ENCODE measurements at places on chromosomes 13 and 19.

- no peak for DNase-seq
Measured at GRCh38 chr13:105452895-105453294, 1082.6 kb downstream of the EFNB2 start.

DNA sequence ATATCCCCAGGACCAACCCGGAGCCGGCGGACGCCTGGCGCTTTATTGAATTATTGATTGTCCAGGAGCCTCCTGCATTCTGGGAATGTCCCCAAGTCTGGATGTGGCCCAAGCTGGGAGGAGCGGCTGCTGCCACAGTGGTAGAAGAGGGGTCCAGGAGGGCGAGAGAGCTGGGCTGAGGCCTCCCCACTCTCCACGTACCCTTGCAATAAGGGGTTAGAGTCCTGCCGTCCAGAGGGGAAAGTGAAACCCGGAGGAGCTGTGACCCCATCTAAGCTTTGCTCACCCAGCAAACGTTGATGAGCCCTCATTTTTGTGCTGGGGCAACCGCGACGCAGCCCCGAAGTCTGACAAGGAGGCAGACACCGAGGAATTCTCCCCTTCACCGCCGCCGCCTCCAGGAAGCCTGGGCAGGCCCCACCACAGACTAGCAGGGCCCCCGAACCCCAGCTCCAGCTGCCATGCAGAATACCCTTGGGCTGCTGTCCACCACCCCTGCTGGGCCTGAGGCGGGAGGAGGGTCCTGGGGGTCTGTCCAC, 1.4 kb upstream of the C2CD4C start:
- DNase-seq, result peak; percentile 71

- no peak for DNase-seq
Measured at GRCh38 chr19:43438291-43439031, 23.8 kb downstream of the TEX101 start.

- no peak for DNase-seq
Measured at GRCh38 chr13:78168981-78169380, 250.3 kb upstream of the EDNRB start.

DNA sequence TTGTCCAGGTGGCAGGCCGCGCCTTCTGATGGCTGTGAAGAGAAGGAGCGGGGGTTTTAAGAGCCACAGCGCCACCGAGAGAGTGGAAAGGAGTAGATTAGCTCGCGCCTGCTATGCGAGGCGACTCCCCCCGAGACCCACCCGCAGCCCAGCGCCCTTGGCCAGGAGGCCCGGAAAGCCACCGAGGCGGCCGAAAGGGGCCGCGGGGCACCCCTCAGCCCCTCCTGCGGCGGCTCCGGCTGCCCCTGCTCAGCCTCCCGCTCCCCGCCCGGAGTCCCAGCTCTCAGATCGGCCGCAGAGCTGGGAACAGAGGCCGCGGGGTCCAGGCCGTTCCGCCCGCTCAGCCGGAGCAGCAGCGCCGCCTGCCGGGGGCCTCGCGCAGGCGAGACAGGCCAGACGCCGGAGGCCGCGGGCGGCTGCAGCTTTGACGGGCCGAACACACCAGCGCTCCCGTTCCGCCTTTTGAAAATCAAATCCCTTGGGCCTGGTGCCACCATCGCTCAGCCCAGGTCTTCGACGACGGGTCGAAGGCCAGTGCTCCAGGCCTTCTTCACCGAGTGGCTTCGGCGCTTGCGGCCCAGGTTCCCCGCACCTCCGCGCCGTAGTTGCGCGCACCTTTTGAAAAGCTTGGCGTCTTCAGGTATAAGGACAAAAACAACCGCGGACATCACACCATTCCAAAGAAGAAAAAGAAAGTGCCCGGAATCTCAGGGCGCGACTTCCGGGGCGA, 15.3 kb downstream of the CDX2 start:
- DNase-seq, result peak; percentile 93

- DNase-seq, result peak; percentile 79
Measured at GRCh38 chr13:94968040-94968756, 255.9 kb upstream of the SOX21 start.

GRCh38 chr13:99178636-99179035, 22.0 kb upstream of the UBAC2 start:
- peak; percentile 8 for DNase-seq

DNA sequence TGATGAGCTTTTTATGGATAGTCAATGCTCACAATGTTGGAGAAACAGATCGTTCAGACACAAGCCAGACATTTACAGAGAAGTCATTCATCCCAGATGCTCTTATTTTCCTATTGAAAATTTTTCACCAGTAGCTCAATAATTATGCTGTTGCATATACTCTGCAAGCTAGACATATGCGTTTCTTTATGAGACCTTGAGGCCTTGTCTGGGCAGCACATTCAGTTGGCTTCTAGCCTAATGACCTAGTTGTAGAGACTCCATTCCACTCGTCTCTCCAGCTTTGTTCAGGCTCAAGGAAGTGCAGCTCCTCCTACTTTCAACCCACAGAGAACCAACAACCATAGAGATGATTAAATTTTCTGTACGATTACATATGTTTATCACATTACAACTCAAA, 237.7 kb downstream of the MZT1 start:
- DNase-seq, result no peak

GRCh38 chr13:50250401-50250800, 235.2 kb downstream of the KCNRG start:
- DNase-seq, result no peak

DNA sequence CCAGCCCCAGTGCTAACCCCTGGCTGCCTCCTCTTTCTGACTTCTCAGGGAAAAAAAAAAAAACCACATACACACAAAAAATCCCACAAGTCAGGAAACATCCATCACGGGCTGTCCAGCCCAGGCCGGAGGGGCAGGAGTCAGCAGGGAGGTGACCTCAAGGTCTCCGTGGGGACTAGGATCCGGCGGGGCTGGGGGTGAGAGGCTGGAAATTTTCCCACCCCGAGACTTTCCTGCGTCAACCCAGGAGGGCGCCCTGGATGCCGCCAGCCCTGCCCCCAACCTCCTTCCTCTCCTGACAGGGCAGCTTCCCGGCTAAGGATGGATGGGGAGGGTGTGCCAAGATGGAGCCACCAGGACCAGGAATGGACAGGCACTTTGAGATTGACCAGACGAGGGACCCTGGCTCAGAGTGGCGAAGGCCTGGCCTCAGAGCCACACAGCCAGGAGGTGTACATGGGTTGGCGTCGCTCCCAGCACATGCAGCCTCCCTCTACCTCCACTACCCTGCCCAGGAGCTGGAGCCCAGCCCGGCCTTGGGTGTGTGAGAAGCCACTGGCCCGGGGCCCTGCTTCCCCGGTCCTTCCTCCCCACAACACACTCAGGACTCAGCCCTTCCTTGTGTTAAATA, 33.3 kb downstream of the BLOC1S3 start:
- peak; percentile 60 for DNase-seq

DNA sequence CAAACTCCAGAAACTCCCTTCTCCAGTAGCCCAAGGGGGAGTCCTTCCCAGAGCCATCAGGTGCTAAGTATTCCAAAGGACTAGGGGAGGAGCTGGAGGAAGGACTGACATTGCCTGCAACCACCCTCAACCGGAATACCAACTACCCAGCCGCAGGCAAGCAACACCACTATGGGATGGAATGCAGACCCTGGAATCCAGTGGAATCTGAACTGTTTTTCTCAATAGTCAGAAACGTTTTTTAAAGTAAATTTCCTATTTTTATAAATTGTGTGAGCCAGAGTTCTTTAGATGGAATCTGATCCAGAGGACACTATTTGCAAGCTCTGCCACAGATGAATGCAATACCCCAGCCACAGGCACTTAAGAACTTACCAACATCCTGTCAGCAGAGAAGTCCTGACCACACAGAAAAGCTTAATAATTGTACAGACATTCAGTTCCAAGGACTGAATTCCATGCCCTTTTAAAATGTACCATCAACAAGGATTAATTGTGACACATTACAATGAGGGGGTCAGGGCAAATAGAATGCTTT, 92.1 kb downstream of the USP12 start:
- DNase-seq, result peak; percentile 53

DNA sequence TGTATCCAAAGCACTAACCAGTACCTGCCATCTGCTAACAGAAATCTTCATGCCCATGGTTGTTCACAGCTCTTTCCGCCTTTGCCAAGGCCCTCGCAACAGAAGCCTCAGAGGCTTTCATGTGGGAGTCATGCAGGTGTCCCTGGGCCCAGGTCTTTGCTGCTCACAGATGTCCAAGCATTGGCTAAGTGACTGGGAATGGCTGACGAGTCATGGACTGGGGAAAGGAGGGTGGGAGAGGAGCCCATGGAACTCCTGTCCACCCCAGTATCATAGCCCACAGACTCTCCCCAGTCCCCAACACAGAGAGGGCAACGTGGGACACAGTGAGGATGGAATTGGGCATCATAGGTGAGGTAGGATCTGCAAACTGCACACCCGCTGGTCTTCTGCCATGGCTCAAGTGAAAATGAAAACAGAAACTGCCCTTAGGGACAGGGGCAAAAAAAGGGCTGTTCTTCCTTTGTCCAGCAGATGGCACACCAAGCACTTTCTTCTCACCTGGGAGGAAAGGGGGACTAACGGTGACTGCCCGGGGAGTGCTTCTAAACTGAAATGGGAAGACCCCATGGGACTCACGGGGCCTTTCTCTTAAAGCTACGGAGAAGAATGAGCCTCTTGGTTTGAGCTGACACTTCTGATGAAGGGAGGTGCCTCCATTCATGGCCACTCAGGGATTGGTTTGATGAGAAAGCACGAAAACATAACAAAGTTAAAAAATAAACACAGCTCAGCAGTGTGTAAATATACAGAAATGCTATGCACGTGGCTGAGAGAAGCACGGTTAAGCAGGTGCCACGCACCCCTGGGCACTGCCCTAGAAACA, 11.1 kb upstream of the DHRS12 start:
- peak; percentile 87 for DNase-seq

- DNase-seq, result no peak
Measured at GRCh38 chr13:39448834-39449233, 154.2 kb downstream of the LHFPL6 start.

GRCh38 chr19:45768655-45768983, 433 bp downstream of the SIX5 start:
- peak; percentile 79 for DNase-seq

DNA sequence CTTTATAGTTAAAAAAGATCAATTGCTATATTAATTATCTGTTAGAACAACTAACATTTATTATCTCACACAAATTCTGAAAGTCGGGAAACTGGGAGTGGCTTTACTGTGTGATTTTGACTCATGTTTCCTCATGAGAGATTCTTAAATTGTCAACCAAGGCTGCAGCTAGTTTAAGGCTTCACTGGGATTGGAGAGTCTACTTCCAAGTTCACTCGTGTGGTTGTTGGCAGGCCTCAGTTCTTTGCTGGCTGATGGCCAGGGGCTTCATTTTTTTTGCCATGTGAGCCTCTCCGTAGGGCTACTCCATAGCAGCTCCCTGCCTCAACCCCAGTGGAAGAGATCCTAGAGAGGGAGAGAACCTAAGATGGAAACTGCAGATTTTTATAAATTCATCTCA, 24.5 kb upstream of the LPAR6 start:
- DNase-seq, result no peak

DNA sequence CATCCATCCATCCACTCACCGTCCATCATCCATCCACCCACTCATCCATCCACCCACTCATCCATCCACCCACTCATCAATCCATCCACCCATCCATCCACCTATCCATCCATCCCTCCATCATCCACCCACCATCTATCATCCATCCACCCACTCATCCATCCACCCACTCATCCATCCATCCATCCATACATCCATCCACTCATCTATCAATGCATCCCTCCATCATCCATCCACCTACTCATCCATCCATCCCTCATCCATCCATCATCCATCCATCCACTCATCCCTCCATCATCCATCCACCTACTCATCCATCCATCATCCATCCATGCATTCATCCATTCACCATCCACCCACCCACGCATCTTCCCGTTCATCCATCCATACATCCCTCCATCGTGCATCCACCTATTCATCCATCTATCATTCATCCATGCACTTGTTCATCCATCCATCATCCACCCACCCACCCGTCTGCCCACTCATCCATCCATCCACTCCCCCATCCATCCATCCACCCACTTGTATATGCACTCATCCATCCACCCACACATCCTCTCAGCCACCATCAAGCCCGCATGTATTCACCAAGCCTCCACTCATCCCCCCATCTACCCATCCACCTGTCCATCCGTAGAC, 3.6 kb downstream of the STAP2 start:
- DNase-seq, result no peak

DNA sequence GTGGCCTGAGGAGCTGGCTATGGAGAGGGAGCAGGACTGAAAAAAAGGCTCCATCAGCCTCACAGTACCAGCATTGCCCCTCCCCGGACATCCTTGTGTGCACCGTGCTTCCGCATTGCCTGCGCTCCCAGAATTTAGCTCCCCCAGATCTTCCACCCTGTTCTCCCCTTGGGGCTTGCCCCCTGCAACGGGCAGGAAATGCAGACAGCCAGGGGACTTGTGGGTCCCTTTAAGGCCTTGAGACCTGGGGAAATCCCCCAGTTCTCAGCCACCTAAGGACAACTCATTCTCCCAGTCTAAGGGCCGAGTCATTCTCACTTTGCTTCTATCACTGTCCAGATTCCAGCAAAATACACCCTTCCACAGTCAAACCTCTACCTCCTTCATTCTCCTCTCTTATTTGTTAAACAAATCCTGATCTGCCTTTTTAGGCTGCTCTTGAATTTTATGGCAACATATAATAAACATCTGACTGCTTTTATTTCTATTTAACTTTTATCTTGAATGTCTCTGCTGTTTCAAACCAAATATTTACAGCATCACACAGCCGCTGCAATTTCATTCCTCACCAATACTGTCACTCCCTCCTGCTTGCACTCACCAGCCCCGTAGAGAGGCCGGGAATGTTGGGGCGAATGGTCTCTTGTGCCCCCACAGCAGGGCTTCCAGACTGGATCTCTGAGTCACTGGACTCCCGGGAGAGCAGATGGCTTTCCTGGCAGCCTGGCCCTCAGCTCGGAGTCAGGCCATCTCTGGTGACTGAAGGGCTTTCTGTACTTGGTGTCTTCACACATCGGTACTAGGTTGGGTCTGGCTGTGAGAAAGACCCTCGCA, 221.9 kb downstream of the TSHZ3 start:
- DNase-seq, result no peak

DNA sequence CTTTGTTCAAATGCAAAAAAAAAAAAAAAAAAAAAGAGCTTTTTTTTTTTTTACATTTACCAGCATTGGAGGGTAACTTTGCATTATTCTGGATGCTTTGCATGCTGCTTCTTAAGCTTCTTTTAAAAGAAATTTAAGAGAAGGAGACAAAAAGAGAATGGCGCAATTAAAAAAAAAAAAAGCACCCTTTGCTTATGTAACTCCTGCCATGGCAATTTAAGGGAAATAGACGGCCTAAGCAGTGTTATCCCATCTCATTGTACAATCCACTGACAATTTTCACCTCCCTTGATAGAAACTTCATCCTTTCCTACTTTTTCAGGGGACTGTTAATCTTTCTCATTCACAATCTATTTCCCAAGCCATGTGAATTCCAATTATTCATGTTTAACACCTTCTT, 129.8 kb downstream of the KCTD12 start:
- no peak for DNase-seq

DNA sequence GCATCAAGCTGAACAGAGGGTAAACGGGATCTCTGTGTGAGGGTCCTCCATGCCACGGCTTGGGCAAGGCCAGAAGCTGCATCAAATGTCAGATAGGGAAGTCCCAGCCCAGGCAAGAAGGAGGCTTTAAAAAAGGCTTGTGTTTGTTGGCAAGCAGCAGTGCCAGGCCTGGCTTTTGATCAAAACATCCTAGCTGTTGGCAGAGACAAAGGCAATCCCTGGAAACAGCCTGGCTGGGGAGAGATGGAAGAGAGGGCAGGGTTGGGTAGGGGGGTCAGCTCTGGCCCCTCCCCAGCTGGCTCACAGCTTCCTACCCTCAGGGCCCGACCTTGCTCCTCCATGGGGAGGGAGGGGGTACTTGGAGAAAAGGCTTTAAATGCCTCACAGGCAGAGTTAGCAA, 61.8 kb upstream of the KCTD15 start:
- DNase-seq, result no peak

All from H7 (cell line).